Left renal pelvis (tissue), 4 donors: ENCODE measurements at places on chromosomes 1 and 21. TPM values are rescaled to one million over a fixed set of nuclear protein-coding genes. Genes with fewer than 3 reads are reported as not detected.
A peak's percentile ranks its signal among the peaks of the same experiment; 100 is the strongest.

GRCh38 chr1:226438007-226438406, 30.1 kb upstream of the PARP1 start:
- no peak for DNase-seq

The STYXL2 gene
- 1.4 TPM for polyA plus RNA-seq

The LAMB3 gene
- 2.1 TPM for polyA plus RNA-seq

- DNase-seq = no peak
Measured at GRCh38 chr1:93317207-93317606, 28.5 kb upstream of the DR1 start.

The HRNR gene
- 0.13 TPM for polyA plus RNA-seq

The F13B gene
- not detected for polyA plus RNA-seq

The ASTN1 gene
- 2.1 TPM for polyA plus RNA-seq

The FCRL6 gene
- 0.29 TPM for polyA plus RNA-seq

DNA sequence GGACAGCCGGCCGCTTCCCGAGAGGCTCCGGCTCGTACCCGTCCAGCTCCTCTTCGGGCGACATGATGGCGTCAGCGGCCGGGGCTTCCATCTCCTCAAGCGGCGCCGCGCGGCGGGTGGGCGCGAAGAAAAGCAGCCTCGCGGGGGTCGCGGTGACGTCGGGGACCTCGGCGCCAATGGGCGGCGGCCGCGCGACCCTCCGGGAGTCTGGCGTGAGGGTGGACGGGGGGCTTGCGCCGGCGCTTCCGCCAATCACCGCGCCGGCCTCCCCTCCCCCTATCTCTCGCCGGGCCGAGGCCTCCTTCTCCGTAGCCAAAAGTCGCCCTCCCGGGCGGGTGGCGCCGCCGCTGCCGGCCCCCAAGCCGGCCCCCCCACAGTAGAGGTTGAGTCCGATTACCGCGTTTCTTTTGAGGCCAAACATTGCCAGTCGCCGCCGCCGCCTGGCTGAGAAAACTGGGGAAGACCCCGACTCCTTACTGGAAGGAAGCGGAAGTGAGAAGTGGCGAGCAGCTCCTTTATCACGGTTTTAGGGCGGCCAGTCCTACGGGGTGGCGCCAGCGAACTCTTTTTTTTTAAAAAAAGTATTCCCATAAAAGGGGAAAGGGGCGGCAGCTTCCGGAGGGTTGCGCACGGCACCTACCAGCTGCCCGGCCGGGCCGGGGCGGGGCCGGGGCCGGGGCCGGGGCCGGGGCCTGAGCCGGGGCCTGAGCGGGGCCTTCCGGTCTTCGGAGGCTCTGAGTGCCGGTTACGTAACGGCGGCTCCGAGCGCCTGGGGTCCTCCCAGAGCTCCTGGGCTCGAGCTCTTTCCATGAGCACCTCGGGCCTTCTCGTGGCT, at the start of gene MCL1:
MCL1 (minus strand) TSS at position 501 of the 835 bp plus-strand sequence; CDS start at position 421, 80 bp downstream.
- DNase-seq = peak; percentile 89

The TMEM240 gene
- 3.4 TPM for polyA plus RNA-seq

DNA sequence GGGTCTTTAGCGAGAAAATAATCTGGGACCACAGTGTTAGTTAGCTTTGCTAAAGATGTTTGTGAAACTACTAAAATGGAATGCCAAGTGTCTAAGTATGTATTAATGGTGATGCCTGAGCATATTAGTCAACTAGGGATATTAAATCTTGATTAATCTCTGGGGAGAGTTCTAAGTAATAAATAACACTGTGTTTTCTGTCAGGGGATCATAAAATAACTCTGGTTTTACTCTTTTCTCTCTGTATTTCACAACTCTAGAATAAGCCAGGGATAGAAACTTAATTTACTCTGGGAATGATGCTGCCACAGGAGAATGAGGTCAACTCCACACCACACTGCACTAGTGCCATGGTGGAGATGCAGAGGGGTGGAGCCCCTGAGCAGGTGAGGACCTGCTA, 399.2 kb downstream of the PTBP2 start:
- DNase-seq = no peak

DNA sequence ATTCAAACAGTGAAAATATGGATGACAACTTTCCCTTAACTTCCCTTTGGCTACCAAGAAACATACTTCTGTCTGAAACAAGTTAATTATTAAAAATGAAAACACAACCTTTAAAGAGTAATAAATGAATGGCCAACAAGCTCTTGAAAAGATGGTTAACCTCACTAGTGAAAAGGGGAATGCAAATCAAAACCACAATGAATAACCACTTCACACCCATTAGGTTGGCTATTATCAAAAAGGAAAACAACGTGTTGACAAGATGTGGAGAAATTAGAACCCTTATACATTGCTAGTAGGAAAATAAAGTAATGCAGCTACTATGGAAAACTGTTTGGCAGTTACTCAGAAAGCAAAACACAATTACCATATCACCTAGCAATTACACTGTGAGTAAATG, 14.1 kb downstream of the COP1 start:
- DNase-seq = no peak

GRCh38 chr1:46192171-46192570, 6.1 kb downstream of the POMGNT1 start:
- no peak for DNase-seq

DNA sequence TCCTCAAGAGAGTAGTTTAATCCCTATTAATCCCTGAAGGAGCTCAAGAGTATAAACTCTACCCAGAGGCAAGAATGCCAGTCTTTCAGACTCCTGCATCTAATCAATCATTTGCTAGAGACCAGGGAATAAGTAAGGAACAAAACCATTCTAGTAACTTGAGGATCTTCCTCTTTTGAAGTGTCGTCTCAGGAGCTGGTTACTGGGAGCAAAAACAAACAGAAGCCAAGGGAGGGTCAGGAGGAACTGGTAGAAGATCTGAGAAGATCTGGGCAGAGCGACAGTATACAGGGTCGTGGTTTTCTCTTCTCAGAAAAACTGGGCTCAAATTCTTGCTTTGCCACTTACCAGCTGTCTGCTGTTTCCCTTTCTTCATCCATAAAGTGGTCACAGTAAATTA, 69.3 kb downstream of the RPS6KA1 start:
- DNase-seq = no peak

The APOBEC4 gene
- polyA plus RNA-seq = not detected

DNA sequence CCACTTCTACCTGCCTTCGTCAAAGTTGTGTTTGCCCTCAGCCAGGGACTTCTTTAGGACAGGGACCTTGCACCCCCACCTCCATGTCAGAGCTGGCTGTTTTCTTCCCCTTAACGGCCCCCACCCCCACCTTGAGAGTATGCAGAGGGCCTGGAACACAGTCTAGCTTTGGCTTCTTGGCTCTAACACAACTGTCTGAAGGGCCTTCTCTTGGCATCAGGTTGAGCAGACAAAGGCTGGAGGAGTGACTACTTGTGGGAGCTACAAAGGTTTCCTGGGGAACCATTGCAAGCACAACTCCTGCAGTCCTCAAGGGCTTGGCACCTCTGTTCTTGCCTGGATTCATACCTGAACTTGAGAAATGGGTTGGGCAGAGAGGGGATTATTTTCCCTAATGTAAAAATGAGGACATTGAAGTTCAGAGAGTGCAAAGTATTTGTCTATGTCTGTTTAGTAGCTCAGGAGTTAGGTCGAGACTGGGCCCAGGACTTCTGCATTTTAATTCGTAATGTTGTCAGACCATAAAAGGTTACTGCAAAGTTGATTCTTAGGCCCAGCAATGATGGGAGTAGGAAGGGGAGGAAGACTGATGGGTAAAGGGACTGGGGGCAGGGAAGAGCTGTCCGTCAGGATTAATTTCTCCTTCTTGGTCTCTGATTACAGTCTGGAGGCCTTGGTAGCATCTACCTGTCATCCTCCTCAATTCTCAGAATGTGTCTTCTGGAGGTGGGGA, 2.6 kb downstream of the CYP4B1 start:
- DNase-seq = no peak

DNA sequence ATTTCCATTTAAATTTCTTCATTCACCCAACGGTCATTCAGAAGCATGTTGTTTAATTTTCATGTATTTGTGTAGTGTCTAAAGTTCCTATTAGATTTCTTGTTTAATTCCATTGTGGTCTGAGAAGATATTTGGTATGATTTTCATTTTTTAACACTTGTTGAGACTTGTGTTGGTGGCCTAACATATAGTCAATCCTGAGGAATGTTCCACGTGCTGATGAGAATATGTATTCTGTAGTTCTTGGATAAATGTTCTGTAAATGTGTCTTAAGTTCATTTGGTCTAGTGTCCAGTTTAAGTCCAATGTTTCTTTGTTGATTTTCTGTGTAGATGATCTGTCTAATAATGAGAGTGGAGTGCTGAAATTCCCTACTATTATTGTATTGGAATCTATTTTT, 22.7 kb upstream of the LCE5A start:
- no peak for DNase-seq

GRCh38 chr1:54094001-54094729, 40.8 kb downstream of the TCEANC2 start:
- no peak for DNase-seq

DNA sequence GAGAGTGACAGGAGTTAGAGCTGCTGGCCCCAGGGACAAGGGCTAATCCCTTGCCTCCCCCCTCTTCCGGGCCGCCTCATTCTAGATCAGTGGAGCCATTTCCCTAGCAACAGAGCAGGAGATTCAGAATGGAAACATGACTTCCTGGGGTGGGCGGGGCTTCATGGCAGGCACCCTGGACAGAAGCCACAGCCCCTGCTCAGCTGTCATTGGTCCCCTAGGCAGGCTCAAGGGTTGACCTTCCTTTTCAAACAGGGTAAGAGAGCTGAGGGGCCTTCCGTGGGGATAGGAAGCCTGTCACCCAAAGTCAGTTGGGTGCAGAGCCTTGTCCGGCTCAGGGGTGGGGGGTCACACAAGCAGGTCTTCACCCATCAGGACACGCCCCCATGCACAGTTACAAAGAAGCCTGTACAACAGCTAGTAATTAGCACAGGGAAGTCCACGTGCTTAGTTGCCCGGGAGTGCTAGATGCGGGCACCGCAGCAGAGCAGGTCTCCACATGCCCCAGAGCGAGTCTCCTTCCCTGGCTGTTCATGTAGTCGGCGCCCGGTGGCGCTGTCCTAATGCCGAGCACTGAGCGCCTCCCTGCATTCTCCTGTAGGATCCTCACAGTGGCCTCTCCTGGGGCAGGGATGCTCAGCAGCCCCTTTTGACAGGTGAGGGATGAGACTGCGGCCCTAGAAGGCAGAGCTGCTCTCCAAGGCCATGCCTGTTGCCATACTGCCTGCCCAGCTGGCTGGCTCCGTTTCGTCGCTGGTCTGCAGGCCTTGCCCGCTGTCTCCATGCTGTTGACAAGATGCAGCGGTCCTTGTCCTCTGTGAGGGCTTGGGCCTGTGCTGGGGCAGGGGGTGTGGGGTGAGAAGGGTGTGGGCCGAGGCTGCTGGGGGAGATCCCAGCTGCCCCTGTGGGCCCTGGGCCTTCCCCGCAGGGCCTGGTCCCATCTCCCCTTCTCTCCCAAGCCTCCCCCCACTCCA, 5.1 kb downstream of the TMEM201 start:
- peak; percentile 77 for DNase-seq

DNA sequence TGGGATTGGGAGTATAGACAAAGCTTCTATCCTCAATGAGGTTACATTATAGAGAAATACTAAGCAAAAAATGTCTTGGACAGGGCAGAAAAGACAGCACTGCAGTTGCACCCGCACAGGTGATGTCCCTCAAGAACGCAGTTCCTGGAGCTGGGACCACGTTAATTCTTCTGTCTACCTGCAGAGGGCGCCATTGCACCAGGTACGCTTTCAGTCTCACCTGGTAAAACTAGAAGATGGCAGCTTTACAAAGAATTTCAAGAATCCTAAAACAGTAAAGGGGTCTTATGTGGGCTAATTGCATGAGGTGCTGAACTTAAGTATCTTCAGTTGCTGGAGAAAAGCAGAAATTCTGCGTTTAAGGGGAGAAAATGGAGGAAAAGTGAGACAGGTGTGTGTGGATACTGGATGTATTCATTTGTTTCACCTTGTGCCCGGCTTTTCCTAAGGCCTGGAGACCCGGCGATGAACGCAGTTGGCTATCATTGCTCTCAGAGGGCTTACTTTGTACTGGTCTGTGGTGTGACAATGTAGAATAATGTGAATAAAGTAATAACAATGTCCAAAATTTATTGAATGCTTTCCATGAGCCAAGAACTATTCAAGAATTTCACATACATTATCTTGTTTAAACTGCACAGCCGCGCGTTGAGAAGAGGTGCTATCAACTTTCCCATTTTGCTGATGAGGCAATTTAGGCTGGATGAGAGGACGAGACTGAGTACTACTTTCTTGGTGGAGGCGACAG, 276.3 kb upstream of the GREM2 start:
- no peak for DNase-seq

DNA sequence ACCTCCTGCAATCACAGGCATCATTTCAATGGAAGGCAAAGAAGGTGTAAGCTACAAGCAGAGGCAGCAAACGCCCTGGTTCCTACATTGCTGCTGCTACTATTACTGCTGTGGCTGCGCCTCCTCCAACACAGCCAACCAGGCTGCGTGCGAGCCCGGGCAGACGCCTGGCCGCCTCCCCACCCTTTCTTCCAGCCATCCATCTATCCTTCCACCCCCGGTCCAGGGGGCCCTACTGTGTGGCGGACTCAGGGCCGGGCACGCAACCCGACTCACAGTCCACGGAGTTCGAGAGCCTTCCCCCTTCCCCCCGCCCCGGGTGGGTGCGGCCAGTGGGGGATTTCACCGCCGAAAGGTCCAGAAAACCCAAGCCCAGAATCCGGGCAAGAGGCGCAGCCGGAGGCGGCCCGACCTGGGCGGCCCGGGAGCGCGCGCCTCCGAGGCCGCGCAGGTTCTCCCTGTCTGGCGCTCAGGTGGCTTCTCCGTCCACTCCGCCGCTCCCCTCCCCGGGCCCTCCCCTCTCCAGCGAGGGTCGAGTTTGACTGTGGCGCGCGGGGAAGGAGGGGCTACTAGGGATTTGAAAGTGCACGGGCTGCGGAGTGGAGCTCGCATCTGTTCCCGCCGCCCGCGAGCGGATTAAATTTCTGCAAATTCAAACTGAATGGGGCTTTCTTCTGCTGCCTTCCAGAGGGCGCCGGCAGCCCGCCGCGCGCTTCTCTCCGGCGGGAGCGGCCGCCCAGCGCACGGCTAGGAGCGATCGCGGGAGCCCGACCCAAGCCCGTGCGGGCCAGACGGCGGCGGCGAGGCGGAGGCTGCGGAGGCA, at the start of gene HUNK:
HUNK (plus strand) TSS at position 569 of the 823 bp plus-strand sequence. CDS start 655 bp downstream, outside the sequence.
- DNase-seq = no peak
